ENCODE measurements at places on chromosomes 3 and 15. TPM values are rescaled to one million over a fixed set of nuclear protein-coding genes. Genes with fewer than 3 reads are reported as not detected.

FETUB gene
- total RNA-seq: not detected

C3orf52 gene
- 8.7 TPM for total RNA-seq

LARP6 gene
- total RNA-seq: not detected

GRM2 gene
- 0.47 TPM for total RNA-seq

PRTG gene
- total RNA-seq: not detected

MST1 gene
- total RNA-seq: 9.7 TPM

VEPH1 gene
- total RNA-seq: not detected

KCTD6 gene
- 7.9 TPM for total RNA-seq

FANCD2OS gene
- total RNA-seq: not detected

LRTM1 gene
- not detected for total RNA-seq

DNA sequence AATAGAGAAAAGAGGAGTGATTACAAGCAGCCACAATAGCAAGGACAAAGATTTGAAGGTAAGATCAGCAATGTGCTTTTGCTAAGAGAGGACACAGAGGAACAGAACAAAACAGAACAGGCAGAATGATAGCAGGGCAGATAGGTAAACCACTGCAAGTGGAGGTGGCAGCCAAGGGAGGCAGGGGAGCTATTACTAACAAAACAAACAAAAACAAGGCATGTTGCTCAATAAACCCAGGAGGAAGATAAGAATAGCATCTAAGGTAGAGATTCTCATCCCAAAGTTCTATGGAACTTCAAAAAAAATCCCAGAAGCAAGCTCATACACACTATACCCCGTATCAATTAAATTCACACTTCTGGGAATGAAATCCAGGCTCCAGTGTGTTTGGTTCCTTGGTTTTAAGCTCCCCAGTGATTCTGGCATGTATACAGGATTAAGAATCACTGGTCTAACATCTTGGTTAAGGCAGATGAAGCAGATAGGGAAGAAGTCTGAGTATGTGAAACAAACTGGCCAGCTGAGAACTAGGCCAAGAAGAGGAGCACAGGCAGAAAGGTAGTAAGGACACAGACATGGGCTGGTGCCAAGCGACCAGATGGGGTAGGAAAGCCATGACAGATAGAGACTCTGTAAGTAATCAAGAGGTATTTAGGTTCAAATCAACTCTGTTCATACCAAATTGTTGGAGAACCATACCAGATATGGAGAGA is 189.2 kb downstream of the DTWD1 start:
- DNase-seq: no peak
- H3K27me3 ChIP-seq: peaks cover 2% of the 10 kb centered on the region
- H3K4me3 ChIP-seq: no peak overlapping the region

DNA sequence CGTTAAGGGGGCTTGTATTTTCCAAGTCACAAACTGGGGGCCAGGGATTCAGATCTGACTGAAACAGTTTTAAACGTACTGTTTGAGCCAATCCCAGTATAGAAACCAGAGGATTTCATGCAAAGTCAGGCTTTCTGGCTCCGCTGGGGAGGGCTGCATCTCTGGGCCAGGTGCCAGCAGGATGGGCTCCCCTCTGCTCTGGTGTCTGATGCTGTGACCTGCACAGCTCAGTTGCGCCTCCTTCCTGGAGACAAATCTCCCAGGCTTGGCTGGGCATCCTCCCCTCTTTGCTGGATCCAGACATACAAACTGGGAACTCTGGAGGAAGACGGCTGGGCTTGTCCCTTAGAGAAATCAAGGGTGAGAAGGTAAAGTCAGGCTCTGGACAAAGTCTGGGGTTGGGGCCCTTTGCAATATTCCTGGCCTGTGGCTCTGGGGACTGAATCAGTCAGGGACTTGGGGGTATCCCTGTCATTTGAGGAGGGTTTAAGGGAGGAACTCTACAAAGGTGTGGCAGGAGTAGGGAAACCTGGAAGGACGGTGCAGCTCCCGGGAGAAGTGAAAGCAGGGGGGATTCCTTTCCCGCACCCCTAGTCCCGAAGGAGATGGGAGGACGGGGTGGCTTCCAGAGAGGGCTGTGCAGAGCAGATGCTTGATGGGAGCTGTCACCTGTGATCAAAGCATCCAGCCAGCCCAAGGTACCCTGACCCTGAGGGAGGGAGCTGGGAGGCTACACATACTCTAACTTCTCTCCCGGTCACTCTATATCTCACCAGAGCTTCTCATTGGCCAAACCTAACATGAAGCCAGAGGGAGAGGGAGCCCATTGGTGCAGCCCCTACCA is 114.8 kb upstream of the ATP2B2 start:
- H3K27me3 ChIP-seq: peaks cover 5% of the 10 kb centered on the region
- H3K4me1 ChIP-seq: no peaks in the 10 kb centered on the region
- no peaks in the 10 kb centered on the region for H3K36me3 ChIP-seq
- no peak for DNase-seq
- no peak overlapping the region for H3K27ac ChIP-seq

DNA sequence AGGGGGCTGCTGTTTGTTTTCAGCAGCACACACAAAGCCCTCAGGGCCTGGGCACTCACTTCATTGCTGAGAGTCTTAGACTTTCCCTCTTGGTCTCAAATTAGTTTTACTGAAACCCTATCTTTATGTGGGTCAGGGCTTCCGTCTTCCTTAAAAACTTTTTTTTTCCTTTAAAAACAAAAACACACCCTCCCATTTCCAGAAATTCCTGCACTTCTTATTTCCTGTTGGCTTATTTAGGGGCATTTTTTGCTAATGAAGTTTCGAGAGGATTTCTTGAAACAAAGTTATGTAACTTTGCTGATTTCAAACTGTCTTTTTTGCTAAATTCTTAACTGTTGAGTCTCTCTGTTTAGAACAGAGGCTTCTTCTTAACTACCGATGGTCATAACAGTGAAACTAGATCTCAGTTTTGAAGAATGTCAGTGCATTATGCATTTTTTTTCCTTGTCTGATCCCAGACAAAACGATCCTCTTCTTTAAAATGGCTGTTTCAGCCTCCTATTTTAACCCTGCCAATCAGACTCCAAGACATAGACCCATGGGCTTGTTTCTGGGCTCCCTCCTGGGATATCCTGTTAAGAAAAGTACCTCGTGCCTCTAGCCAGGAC is 23.3 kb downstream of the ANAPC13 start:
- no peaks in the 10 kb centered on the region for H3K36me3 ChIP-seq
- H3K27ac ChIP-seq: no peak overlapping the region
- DNase-seq: no peak
- H3K4me3 ChIP-seq: no peak overlapping the region

GRCh38 chr3:178044320-178044719 is 491.9 kb upstream of the KCNMB2 start:
- H3K27ac ChIP-seq: no peak overlapping the region
- H3K27me3 ChIP-seq: no peaks in the 10 kb centered on the region
- H3K4me1 ChIP-seq: peaks cover 3% of the 10 kb centered on the region
- H3K36me3 ChIP-seq: no peaks in the 10 kb centered on the region
- DNase-seq: no peak
- no peak overlapping the region for H3K4me3 ChIP-seq

DNA sequence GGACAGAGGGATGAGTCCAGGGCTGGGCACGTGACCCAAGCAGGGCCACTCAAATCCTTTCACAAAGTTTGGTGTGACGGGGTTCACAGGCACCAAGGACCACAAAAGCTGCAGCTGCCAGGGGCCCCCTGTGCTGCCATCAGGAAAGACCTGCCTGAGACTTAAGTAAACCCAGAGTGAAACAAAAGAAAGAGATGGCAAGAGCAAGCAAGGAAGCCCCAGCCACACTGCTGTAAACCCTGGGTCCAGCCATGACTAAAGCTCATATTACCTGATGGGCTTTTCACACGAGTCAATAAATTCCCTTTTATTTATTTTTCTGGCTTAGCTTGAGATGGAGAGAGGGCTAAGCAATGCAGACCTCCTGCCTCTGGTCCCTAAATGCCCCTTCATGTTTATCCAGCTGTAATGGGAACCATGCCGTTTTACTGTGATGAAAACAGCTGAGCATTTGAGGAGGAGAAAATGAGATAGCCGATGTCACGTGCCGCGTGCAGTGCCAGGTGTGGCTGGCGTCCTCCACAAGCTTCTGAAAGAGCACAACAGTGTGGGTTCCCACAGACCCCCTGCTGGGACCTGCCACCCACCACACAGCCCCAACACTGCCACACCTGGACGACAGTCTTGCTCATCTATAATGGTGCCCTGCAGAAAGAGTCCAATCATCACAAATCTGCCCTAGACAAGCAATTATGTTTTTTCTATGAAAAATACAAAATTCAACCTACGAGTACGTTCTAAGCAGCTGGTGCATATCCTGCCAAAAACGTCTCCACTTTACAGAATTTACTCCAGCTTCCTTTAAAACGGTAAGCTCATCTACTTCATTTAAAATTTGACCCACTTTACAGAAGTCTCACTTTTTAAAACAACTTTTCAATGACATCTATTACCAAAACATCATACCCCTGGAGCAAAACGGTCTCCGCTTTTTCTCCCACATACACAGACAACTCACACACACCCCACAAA is 34.2 kb downstream of the ADAMTS17 start:
- H3K27me3 ChIP-seq: no peaks in the 10 kb centered on the region
- H3K4me1 ChIP-seq: peaks cover 2% of the 10 kb centered on the region
- H3K27ac ChIP-seq: no peak overlapping the region
- peaks cover 3% of the 10 kb centered on the region for H3K36me3 ChIP-seq

DNA sequence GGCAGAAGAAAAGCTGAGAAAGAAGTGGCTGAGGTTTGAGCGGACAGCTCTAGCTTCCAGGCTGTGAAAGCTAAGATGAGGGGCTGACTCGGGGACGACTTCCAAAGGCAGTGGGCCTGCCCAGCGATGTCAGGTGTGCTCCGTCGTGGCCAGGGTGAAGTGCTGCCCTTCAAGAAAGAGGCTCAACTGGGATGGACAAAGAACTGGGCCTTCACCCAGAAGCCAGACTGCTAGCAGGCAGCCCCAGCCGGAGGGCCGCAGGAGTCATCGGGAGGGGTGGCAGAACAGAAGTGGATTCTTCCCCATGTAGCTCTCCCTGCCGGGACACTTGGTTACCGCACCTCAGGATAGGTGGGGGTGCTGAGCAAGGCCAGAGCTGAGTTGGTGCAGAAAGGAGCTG is 13.1 kb upstream of the SEC13 start:
- no peak overlapping the region for H3K4me3 ChIP-seq
- peaks cover 17% of the 10 kb centered on the region for H3K27me3 ChIP-seq
- H3K4me1 ChIP-seq: no peaks in the 10 kb centered on the region
- no peaks in the 10 kb centered on the region for H3K36me3 ChIP-seq
- DNase-seq: no peak

DNA sequence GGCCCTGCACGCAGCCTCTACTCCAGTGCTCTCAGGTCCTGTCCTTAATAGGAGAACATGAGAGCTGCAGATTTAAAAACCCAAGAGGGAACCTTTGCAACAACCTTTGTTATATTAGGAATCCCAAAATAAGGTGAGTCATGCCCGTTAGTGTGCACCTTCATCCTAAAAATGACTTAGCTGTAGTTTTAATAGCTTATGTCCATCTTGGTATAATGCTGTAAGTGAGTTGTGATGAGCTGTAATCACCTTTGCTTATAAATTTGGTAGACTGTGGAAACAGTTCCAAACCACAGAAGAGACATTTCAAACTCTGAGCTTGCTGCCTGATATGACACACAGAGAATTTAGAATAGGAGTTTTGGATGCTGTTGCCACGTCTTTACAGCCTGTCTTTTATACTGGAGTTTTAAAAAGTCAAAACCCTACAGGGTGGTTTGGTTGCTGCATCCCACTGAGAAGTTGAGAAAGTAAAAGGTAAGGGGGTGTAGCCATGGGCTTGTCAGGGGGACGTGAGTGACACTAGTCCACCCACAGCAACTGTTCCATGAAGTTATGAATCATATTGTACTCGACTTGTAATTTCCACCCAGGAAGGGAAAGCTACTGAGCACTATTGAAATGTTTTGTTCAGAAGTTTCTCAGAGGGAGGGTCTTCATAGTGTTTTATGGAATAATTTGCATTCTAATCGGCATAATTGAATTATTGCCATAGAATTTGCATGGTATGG is 27.4 kb upstream of the CD47 start:
- peaks cover 48% of the 10 kb centered on the region for H3K4me1 ChIP-seq
- H3K4me3 ChIP-seq: no peak overlapping the region
- DNase-seq: peak; percentile 47
- H3K27ac ChIP-seq: peak overlapping the region; percentile 66

- H3K36me3 ChIP-seq: peaks cover 4% of the 10 kb centered on the region
- H3K4me1 ChIP-seq: peaks cover 6% of the 10 kb centered on the region
- no peak overlapping the region for H3K27ac ChIP-seq
- peak; percentile 25 for DNase-seq
- H3K4me3 ChIP-seq: no peak overlapping the region
Measured at GRCh38 chr3:45088543-45089358, 57.4 kb downstream of the CDCP1 start.

- H3K27me3 ChIP-seq: peaks cover 8% of the 10 kb centered on the region
- H3K4me1 ChIP-seq: no peaks in the 10 kb centered on the region
- no peaks in the 10 kb centered on the region for H3K36me3 ChIP-seq
- H3K27ac ChIP-seq: no peak overlapping the region
Measured at GRCh38 chr3:150014782-150015181, 44.1 kb upstream of the PFN2 start.

GRCh38 chr15:53918180-53919079 is 59.8 kb upstream of the UNC13C start:
- H3K4me3 ChIP-seq: no peak overlapping the region
- H3K4me1 ChIP-seq: no peaks in the 10 kb centered on the region
- no peaks in the 10 kb centered on the region for H3K27me3 ChIP-seq
- DNase-seq: no peak
- H3K27ac ChIP-seq: no peak overlapping the region
- no peaks in the 10 kb centered on the region for H3K36me3 ChIP-seq

DNA sequence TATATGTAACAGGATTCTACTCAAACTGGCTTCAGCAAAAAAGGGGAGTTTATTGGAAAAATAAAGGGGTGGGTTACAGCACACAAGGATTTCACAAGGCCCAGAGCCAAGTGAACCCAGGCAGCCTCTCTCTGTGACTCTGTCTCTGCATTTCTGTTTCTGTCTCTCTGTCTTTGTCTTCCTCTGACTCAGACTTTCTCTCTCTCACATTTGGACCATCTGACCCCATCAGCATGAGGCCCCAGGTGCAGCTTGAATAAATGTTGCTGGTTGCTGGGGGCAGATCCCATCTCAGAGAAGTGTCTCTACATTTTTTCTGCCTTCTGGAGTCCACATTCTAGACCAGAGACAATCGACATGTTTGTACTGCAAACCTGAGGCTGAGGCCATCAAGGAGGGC is 45.0 kb downstream of the RPLP1 start:
- peak; percentile 12 for DNase-seq
- H3K27me3 ChIP-seq: no peaks in the 10 kb centered on the region
- peaks cover 12% of the 10 kb centered on the region for H3K4me1 ChIP-seq
- H3K27ac ChIP-seq: no peak overlapping the region
